ENCODE measurements at places on chromosomes 6 and 20.

DNA sequence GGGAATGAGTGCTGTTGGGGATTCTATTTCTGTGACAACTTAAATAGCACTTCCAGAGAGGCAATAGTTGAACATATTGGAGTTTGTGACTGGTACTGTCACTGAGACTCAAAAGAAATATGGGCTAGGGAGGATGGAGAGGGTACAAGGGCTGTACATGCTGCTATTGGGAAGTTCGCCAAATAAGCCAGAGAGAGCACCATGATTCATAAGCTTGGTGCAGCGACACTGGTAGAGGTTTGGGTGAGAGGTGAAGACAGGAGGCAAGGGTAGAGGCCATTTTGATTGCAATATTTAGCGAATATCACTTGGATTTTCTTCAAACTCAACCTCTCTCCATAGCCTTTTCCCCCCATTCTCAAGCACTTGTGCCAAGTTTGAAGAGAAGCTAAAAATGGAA, 214.3 kb downstream of the OGFRL1 start:
- no peak for DNase-seq

GRCh38 chr6:113936093-113936934, 34.6 kb downstream of the HDAC2 start:
- DNase-seq, result peak; percentile 45

GRCh38 chr20:9214685-9215084, 145.8 kb downstream of the PLCB4 start:
- DNase-seq, result no peak

GRCh38 chr6:80480421-80481157, 374.1 kb downstream of the BCKDHB start:
- DNase-seq, result no peak

GRCh38 chr20:2114990-2115681, 13.5 kb downstream of the STK35 start:
- peak; percentile 71 for DNase-seq

DNA sequence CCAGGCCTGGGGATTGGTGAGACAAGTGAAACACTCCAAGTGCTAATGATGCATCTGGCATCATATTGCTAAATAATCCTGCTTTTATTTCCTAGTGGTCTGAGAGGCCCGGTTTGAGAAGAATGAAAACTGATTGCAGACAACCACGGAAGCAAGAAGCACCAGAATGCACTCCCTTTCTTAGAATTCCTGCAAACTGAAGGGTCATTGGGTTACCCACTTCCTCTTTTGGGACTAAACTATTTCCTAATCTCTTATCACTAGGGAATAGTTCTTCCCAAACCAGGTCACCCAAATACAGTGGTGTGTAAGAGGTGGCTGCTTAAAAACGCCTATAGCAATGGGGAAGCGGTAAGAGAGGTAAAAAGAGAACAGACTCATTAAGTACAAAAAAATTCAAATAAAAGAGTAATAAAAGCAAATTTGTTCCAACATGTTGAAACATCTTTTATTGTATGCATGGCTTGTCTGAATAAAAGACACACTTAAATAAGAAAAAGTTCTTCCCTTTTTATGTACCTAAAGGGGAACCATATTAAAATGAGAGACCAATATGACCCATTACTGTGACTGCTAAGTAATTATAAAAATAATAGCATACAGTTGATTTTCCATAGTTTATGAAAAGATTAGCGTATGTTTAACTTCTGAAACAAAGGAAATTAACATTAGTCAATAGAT, 125.8 kb downstream of the MYB start:
- DNase-seq, result no peak

GRCh38 chr6:160882791-160883279, 108.7 kb upstream of the MAP3K4 start:
- DNase-seq, result no peak

- DNase-seq, result no peak
Measured at GRCh38 chr20:16553101-16553500, 20.1 kb downstream of the KIF16B start.

- DNase-seq, result no peak
Measured at GRCh38 chr6:130604841-130605399, 222.3 kb upstream of the SMLR1 start.

GRCh38 chr20:46691196-46691595, 2.0 kb upstream of the TP53RK start:
- no peak for DNase-seq

DNA sequence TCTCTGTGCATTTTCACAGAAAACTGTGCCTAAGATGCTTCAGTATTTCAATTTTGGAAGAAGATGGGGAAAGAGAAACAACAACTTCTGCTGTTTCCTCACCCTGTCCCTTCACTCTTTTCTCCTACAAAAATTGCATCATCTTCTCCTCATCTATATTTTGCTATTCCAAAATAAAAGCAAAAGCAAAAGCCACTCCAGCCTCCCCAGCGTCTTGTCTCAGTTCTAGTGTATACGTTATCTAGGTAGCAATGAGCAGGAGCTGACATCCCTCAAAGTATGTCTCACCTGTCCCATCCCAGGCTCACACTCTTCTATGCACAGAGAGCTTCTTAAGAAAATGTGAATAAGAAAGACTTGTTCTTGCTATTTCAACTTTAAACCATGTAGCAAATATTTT, 163.8 kb upstream of the TAB2 start:
- DNase-seq, result no peak

DNA sequence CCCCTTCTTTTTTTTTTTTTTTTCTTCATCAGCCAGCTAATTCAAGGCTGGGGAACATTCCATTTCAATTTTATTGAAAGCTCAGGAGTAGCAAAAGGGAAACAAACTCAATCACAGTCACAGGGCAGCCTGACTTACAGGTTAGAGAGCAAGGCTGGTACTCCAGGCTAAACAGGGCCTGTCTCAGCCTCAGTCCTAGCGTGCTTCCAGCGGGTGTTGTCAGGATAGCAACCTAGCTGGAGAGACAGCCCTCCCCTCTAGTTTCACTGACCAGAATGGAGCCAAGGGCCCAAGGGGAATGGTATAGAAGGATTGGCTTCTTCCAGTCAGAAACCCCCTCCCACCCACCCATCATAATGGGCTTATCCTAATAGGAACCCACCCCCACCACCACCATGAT, 132.9 kb downstream of the PXDC1 start:
- no peak for DNase-seq

DNA sequence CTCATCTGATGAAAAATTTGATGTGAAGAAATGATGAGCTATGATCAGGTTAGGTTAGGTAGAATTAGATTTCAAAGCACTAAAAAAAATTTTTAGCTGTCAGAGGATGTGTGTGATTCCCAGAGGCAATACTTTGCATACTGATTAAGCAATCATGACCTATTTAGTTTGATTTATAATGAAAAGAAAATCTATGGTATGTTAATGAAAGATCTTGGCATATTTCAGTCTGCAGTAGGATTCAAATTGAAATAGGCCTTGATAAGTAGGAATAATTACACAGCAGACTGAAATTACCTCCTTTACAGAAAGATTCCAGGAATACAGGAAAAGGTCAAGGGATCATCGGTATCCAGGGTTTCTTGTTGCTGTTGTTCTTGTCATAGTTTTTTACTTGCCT, 69.3 kb downstream of the HDDC2 start:
- no peak for DNase-seq

DNA sequence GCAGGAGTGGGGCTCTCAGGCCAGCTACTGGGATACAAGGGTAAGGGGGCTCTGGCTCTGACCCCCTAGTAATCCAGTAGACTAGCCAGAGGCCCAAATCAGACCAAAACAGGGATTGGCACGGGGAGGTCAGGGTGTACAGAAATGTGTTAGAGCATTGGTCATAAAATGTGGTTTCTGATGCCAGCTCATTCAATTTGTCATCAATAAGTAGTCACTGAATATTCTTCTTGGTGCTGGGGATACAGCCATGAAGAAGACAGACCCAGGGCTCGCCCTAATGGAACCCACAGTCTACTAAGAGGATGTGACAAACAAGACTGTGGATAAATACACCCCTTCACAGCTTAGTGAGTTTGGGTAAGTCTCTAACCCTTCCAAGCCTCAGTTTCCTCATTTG, 11.1 kb downstream of the MAP1LC3A start:
- DNase-seq, result no peak

DNA sequence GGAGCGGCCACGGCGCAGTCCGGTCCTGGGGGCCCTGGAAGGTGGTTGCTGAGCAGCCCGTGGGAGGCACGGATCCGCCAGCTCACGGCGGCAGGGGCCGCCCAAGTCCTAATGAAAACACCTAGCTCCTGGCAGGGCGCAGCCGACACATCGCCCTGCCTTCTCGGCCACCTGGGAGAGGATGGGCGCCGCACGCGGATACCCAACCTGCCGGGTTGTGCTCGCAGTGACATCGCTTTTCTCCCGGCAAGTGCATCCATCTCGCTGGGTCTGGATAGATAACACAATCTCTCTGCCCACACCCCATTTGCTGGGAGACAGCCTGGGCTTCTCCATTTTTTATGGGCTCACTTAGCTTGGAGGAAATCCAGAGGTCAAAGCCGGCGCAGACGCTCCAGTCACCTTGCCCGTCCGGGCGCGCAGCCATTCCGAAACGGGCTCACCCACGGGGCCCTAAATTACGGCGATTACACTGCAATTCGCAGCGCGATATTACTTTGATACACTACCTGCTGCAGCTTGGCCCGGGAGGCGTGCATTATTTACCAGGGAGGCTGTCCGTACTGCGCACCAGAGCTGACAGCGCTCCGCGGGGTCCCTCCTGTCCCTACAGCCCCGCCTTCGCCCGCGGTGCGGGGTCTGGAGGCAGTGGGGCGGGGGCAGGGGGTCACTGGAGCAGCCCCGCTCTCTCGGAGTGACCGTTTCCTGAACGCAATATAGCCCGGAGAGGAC, 36.2 kb upstream of the CCDC167 start:
- no peak for DNase-seq

DNA sequence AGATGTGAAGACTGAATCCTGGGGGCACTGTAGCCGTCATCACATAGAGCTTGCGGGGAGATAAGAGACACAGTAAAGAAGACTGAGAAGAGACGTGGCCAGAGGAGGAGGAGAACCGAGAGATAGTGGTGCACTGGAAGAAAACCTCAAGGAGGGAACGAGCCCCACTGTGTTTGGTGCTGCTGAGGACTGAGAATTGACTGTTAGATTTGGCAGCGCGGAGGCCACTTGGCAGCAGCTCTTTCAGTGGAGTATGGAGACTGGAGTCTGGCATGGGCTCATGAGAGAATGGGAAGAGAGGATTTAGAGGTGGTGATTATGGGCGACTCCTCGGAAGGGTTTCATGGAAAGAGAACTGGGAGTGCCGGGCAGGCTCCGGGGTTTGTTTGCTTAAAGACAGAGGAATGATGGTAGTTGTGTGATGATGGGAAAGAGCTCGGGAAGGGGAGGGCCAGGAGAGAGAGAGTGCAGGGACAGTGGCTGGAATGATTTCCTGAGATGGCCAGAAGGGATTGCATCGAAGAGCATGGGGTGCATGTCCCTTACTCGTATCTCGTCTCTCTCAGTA, 18.0 kb downstream of the CDYL start:
- DNase-seq, result no peak

DNA sequence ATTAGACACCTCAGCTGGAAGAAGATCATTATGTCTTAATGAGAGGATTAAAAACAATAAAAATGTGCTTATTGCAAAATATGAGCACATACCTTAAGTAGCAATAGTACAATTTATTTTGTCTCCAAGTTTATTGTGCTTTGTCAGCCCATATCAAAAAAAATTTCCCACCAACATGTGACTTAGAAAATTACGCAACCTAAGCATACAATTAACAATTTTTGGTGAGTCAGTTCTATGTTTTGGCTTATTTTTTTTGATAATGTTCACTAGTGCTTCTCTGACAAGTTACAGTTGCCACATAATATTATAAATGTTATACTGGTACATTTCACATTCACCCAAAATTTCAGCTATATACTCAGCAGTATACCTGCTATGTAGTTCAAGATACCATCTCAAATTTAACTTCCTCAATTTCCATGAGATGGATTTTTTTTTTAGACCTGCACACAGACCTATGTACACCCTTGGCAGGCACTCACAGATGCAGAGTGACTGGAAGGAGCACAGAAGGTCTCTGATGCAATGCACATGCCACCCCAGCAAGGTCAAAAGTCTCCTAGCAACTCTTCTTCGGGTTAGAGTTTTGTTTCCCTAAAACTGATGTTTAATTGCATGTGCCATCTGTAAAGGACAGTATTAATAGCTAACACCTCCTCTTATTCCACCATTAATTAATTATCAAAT, 112.4 kb downstream of the PRKN start:
- DNase-seq, result no peak

DNA sequence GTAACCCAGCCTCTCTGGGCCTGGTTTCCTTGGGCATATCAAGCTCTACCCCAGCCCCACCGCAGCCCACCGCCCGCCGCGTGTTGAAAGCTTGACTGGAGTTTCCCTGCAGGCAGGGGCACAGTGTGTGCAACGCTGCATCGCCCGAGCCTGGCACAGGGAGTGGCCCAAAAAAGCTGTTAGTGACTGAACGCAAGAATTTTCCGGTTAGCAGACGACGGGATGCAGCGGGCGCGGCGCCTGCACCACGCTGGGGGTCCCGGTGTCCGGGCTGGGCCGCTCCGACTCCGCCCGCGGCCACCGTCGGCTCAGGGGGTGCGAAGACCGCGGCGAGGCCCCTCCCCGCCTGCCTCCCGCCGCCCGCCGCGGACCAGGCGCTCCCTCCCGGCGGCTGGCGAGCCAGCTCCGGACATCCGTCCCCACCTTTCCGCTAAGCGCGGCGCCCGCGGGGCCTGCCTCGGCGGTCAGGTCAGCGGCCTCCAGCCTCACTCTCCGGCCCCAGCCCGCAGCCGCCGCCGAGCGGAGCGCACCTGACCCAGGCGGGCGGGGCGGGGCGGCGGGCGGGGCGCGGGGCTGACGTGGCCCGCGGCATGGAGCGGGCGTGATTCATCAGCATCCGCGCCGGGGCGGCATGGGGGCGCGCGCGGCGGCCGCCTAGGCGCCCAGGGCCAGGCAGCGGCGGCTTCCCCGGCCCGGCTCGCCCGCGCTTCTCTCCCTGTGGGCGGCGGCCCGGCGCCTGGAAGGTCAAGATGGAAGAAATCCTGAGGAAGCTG, at the start of gene ARFGEF3:
TSS of gene ARFGEF3 (plus strand) at position 602 of the 773 bp plus-strand sequence. CDS start at position 750, 148 bp downstream.
- no peak for DNase-seq

Data from left renal pelvis (tissue), 4 donors.